GM06990 (cell line): ENCODE measurements at places on chromosomes 1 and 21.

- no peak for DNase-seq
These were observed 503.9 kb upstream of the USP24 start for GRCh38 chr1:55718758-55719671.

DNA sequence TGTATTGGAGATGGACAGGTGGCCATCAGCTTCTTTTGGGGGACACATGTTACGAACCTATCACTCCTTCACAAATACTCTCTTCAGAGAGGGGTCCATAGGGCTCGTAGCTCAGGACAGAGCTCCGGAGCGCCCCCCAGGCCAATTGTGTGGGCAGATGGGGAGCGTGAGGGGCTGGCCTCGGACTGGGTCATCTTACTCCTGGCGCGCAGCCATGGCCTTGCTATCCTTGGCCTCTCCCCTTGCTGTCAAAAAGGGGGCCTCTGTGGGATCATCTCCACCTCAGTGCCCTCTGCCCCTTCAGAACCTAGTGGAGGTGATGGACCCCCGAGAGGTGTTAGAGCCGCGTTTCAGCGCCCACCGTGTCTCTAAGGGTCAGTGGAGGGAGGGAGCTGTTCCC, 35.0 kb downstream of the ATP5PO start:
- no peak for DNase-seq

DNA sequence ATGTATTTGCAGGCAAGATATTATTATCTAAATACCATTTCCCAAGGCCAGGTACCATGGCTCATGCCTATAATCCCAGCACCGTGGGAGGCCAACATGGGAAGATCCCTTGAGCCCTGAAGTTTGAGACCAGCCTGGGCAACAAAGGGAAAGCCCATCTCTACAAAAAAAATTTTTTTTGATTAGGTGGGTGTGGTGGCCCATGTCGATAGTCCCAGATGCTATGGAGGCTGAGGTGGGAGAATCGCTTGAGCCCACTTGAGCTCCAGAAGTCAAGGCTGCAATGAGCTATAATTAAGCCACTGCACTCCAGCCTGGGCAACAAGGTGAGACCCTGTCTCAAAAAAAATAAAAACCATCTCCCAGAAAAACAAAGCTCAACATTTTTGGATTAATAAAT, 2.2 kb downstream of the STMN1 start:
- no peak for DNase-seq

DNA sequence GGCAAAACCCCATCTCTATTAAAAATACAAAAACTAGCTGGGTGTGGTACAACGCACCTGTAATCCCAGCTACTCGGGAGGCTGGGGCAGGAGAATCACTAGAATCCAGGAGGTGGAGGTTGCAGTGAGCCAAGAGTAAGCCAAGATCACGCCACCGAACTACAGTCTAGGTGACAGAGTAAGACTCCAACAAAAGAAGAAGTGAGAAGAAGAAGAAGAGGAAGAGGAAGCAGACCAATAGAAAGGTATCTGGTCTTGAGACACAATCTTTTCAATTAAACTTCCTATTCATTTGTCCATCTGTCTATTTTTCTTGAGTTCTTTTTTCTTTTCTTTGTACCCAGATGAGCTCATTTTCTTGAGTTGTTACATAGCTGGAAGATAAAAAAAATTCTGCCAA, 55.7 kb upstream of the ACADM start:
- no peak for DNase-seq

DNA sequence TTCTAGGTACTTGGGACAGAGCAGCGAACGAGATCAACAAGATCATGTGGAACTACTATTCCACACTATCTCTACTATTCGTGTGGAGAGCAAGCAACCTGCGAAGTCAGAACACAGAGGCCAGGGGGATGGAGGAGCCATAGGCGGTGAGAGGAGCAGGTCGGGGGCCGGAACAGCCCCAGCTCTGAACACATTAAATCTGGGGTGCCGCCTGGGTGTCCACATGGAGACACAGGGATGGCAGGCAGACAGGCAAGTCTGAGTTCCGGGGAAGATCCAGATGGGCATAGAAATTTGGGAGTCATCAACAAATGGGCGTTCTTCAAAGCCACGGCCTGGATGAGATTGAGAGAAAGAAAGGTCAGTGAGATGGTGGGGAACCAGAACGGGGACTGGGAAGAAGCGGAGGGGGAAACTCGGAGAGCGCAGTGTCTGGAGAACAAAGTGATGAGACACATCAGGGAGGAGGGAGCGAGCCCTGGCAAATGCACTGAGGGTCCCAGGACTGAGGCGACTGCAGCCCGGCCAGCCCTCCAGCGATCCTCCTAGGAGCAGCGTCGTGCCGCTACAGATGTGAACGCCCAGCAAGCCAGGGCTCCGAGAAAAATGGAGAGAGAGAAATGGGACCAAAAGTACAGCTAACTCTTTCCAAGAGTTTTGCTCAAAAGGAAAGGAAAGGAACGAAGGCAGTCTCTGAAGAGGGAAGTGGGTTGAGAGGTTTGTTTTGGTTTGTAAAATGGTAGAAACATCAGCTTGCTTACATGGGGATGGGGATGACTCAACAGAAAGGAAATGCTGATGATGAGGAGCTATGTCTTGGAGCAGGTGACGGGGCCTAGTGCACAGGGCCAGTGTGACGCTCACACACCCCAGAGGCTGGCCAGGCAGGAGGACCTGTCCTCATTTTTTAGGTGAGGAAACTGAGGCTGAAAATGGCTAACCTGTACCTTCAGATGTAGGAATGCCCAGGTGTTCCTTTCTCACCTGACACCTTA, 84.5 kb downstream of the GLIS1 start:
- DNase-seq: no peak

- DNase-seq: no peak
These were observed 111.5 kb downstream of the ETS2 start for GRCh38 chr21:38917043-38917774.

DNA sequence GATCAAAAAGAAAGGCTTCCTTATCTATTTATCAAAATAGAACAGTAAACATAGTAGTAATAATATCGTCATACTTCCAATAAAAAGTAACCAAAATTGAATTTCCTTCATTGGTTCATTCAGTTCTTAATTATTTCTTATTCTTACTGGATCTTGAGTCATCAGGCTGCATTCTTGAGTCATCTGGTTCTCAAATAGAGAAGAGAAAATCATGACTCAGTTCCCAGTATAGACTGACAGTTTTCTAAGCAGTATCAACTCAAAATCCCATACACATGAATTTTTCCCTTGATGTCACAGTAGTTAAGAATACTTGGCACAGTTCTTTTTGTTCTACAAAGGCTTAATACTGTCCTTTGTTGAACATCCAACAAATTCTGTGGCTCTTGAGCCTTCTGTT, 626.9 kb upstream of the ADGRL4 start:
- no peak for DNase-seq
